Left renal cortex interstitium (tissue), 4 donors: ENCODE measurements at places on chromosomes 1 and 21.

GRCh38 chr1:212981571-212982328, 31.4 kb downstream of the VASH2 start:
- no peak for DNase-seq

GRCh38 chr1:35646043-35646442, 4.7 kb upstream of the PSMB2 start:
- no peak for DNase-seq

- no peak for DNase-seq
Observed at GRCh38 chr1:68087184-68087583, 36.8 kb upstream of the DIRAS3 start.

GRCh38 chr1:164709126-164709525, 150.1 kb downstream of the PBX1 start:
- no peak for DNase-seq

DNA sequence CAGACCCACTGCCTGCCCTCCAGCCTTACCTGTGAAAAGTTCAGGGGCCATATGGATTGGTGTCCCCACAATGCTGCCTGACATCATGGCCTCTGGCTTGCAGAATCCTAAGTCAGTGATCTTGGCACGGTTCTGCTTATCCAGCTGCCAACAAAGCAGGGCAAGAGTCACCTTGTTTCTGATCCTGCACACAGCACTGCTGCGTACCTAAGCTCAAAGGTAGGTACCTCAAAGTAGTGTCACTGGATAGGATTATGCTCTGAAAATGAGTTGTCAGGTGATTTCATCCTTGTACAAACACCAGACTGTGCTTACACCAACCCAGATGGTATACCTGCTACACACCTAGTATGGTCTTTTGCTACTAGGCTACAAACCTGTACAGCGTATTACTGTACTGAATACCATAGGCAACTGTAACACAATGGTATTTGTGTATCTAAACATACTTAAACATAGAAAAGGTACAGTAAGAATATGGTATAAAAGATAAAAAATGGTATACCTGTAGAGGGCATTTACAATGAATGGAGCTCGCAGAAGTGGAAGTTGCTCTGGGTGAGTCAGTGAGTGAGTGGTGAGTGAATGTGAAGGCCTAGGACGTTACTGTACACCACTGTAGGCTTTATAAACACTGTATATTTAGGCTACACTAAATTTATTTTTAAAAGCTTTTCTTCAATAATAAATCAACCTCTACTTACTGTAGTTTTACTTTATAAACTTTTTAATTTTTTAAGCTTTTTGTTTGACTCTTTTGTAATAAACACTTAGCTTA, 29.1 kb upstream of the RBBP5 start:
- DNase-seq, result no peak

GRCh38 chr1:9891207-9891606, 18.9 kb downstream of the CTNNBIP1 start:
- DNase-seq, result no peak

DNA sequence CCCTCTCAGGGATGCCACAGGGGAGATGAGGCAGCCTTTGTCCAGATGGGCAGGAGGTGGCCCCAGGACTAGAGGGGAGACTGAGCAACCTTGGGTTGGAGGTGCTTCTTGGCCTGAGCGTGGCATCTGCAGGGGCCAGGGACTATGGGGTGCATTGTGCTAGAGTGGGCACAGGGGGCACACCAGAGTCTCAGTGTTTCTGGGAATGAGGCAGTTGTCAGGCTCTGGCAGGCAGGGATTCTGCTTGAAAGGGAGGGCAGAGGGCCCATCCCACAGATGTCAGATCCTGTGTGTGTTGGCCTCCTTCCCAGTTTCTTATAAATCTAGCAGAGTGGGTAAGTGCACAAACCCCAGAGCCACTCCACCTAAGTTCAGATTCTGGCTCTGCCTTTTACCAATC, 13.7 kb downstream of the LGR6 start:
- no peak for DNase-seq

GRCh38 chr1:113133759-113134158, 60.8 kb downstream of the LRIG2 start:
- no peak for DNase-seq
